Activated CD8-positive, alpha-beta memory T cell treated with anti-CD3 and anti-CD28 coated beads for 24 hours (primary cell): ENCODE measurements at places on chromosomes 16 and 17.
A peak's percentile ranks its signal among the peaks of the same experiment; 100 is the strongest.

DNA sequence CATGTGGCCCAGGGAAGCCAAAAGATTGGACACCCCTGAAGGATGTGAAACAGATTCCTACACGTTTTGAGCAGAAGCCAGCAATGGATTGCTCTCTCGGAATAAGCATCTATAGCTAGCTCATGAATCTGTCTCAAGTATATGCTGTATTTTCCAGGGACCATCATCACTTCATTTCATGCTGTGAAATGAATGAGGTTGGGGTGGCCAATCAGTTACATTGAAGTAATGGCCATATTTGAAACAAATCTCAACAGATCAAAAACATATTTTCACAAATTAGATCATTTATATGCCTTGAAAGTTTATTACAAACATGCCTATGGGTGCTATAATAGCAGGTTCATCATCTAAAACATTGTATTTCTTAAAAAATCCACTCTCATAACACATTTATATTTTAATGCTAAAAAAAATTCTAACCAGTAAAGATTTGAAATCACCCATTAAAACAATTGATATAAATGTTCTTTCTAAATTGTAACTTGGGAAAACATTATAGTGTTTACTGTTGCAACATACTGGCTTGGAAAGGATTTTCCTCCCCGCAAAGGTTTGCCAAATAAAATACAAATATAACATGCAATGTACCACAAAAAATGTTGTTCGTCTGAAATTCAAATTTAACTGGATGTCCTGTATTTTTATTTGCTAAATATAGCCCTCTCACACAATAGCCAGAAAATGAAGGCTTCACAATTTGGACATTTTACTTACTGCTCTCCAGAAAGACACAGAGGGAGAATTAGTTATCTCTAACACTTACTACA, 743.6 kb downstream of the KCNJ2 start:
- no peak for DNase-seq

GRCh38 chr17:35372846-35373533, 431 bp downstream of the SLFN11 start:
- no peak for DNase-seq

DNA sequence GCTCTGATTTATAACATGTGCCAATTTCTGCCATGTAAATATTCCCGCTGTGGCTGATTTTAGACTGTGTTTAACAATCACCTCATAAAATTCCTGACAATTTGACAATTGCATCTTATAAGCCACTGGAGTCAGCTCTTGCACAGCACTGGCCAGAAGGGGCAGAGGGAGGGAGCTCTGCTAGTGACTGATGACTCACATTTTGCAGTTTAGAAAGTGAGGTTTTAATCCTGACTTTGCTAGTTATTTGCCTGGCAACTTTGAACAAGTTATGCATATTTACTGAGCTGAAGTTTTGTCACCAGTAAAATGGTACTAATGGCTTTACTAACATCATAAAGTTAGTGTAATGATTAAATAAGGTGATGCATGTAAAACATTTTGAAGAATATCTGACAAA, 452.3 kb downstream of the CNTNAP4 start:
- DNase-seq, result no peak

GRCh38 chr16:70157105-70157476, 16.5 kb upstream of the CLEC18C start:
- peak; percentile 57 for DNase-seq

DNA sequence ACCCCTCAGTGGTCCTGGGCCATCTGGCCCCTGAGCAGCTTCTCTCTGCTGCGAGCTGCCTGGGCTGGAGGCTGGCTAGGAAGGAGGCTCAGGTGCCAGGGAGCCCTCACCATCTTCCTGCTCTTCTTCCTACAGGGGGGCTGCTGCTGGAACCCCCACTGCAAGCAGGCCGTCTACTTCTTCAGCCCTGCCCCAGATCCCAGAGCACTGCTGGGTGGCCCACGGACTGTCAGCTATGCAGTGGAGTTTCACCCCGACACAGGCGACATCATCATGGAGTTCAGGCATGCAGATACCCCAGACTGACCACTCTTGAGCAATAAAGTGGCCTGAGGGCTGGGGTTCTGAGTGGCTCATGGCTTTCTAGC, 46.1 kb downstream of the PRMT7 start:
- DNase-seq, result no peak

- DNase-seq, result no peak
Observed at GRCh38 chr17:46024590-46024989, 25.5 kb downstream of the STH start.

GRCh38 chr16:19400711-19401110, 17.0 kb upstream of the TMC5 start:
- DNase-seq, result no peak

GRCh38 chr16:28623172-28623711, 13.4 kb upstream of the SULT1A1 start:
- peak; percentile 87 for DNase-seq

DNA sequence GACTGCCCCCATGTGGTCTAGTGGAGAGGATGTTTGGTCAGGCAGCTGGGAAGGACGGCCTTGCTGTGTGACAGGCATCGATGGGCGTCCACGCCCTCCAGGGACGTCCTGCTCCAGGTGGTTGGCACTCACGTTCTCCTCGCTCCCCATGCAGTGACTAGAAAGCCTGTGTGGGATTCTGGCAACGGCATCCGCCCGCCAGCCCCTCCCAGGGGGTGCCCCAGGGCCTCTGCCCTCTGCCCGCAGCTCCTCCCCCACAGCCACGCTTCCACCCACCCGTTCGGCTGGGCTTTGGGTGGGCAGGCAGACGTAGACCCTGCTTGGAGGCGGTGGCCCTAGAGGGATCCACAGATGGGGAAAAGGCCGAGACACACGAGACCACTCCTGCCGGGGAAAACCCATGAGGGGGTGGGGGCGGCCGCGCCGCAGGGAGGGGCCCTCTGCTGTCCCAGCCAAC, 4.7 kb upstream of the IL17C start:
- DNase-seq, result no peak

DNA sequence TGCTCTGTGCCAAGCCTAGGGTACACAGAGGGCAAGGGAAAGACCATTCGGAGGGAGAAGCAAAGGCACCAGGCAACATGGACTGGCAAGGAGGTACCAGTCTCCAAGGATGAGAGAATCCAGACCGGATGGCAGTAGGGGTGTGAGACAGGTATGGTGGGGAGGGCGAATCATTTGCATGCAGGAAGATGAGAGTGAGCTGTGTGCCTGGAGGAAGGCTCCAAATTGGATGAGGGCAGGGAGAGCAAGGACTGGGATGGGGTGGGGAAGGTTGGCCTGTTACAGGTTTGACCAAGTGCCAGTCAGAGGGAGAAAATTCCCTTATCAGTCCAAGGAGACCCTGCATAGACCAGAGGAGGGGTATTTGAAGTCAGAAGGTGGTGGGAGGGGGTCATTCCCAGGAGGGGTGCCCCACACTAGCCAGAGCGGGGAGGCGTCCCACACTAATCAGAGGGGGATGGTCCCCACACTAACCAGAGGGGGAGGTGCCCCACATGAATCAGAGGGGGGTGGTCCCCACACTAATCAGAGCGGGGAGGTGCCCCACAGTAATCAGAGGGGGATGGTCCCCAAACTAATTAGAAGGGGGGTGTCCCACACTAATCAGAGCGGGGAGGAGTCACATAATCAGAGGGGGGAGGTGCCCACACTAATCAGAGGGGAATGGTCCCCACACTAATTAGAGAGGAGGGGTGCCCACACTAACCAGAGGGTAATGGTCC, 737 bp downstream of the CANT1 start:
- no peak for DNase-seq

GRCh38 chr16:87784812-87785211, 19.0 kb upstream of the KLHDC4 start:
- no peak for DNase-seq

DNA sequence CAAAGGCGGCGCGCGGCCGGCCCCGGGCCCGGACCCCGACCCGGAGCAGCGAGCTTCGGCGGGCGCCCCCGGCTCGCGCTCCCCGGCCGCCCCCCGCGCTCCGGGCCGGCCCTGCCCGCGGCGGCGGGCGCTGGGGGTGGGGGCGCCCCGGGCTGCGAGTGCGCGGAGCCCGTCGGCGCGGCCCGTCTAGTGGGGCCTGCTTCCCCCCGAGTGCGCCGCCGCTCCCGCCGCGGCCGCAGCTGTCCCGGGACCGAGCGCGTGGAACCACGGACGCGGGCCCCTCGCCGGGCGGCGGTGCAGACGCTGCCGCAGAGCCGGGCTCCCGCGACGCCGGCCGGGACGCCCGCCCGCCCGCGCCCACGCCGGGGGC, 308 bp downstream of the ADCY9 start:
- DNase-seq, result no peak

GRCh38 chr17:63029541-63029940, 63.5 kb downstream of the TANC2 start:
- DNase-seq, result no peak
